ENCODE measurements at places on chromosomes 1 and 21.

DNA sequence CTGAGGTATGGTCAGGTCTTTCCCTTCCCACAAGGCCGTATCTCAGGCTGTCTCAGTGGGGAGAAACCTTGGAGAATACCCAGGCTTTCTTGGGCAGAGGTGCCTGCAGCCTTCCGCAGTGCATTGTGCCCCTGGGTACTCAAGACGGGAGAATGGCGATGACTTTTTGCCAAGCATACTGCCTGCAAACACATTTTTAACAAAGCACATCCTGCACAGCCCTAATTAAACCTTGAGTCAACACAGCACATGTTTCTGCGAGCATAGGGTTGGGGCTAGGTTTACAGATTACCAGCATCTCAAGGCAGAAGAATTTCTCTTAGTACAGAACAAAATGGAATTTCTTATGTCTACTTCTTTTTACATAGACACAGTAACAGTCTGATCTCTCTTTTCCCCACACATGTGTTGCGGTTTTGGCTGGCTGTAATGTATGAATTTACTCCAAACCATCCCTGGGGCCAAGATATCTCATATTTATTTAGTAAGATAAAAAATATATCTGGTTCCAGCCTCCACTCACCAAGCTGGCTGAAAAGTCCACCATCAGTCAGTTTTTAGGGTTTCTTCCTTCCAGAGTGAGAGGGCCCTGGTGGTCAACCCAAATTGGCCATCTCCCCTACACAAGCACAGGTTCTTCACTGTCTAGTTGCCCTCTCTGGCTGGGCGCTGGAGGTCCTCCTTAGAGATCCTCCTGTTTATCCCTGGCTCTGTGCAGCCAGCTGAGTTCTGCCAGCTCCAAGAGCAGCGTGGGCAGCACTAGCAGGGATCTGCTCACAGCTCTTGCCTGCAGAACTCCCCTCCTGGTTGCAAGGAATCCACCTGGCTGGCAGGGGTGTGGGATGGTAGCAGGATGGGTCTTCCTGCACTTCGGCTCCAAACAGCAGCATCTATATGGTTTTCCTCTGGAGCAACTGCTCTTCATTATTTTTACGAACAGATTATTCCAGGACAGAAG, 2.6 kb downstream of the FAAH start:
- no peak for DNase-seq

- peak; percentile 14 for DNase-seq
Measured at GRCh38 chr1:51168266-51168845, 66.3 kb downstream of the C1orf185 start.

GRCh38 chr1:202754293-202754692, 44.0 kb upstream of the SYT2 start:
- DNase-seq: no peak

- DNase-seq: peak; percentile 47
Measured at GRCh38 chr1:27348861-27349783, 7.3 kb downstream of the SYTL1 start.

GRCh38 chr1:224427346-224427745, 7.3 kb downstream of the WDR26 start:
- DNase-seq: peak; percentile 89

DNA sequence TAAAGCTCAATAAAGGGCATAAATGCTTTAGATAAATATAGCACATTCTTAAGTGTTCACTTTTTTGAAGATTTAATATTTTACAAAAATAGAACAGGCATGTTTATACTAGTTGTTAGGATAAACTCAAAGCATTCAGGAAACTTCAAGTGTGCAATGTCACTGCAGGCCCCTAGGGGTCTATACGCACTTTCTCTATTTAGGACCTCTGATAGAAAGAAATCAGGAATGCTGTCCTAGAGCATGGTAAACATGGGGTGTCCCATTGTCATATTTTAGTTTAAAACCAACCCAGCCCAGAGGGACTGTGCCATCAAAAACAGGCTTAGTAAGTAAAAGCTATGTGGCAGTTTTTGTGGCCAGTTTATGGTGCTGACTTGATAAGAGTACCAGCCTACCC, 102.2 kb downstream of the BARHL2 start:
- DNase-seq: peak; percentile 8

DNA sequence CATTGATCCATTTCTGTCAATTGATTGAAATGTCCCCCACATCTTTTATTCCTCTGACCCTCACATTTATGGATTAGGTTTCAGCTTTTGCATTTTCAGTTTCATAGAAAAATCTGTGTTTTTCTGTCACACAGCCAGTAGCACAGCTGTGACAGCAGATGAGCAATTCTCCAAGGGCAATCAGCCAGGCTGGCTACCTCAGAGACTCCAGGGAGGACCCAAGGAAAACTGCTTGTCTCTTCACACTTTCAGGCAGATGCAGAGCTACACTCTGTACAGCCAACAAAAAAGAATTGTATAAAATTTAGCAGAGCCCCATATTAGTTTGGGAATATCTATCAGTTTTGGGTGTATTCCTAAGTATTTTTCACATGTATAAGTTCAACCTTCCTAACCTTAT, 257.2 kb downstream of the LRRC7 start:
- peak; percentile 66 for DNase-seq

DNA sequence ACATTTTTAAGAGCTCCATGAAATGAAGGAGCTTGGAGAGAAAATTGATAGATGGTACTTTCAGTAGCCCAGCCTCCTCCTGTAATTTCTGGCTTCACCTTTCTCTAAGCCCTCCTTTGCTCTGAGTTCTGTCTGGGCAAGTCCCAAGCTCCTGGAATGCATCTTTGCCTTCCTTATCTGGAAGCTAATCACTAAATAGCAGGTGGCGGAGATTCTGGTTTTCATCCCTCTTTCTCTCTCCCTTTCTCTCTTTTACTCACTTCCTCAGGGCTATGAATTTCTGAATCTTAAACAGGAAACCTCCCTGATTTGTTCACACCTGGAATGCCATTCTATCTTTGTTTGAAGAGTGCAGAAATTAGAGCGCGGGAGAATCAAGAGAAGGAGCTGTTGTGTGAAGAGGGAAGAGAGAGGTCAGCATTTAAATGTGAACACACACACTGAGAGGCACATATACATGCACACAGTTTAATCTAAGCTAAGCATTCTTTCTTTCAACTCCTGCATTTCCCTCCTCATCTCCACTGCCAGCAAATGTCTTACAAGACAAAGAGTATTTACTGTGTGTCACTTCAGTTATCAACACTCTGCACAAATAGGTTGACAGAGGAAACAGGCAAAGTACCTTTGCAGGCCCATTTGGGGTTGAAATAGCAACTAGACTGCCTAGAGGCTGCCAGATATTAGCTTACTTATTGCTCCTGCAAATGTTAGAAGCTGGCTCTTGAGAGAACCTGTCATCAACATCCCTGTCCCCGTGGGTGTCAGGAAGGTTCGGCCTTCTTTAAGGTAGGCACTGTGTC, 199.4 kb upstream of the CAMK1G start:
- DNase-seq: no peak

DNA sequence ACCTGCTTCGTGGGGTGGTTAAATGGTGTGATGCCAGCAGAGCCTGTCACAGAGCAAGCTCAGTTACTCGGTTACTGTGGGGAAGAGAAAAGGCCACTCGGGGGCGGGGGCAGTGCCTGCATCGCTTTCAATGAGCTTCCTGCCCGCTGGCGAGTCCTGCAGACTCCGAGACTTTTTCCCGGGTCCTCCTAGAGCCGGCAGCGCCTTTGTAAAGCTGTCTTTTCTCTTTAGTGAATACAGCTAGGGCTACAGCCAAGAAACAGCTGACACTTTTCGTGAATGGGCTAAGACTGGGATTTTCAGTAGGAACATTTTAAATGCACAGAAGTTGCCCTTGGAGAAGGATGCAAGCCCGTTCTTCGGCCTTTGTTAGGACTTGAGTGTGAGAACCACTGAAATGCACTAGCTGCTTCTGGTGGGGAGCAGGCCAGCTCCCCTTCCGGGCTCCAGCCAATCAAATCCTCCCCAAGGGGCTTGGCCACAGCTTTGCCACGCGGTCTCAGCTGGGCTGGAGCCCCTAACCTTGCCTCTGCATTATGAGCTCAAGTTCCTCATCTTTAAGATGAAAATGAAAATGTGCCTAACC, 23.4 kb upstream of the EFHD2 start:
- peak; percentile 60 for DNase-seq

DNA sequence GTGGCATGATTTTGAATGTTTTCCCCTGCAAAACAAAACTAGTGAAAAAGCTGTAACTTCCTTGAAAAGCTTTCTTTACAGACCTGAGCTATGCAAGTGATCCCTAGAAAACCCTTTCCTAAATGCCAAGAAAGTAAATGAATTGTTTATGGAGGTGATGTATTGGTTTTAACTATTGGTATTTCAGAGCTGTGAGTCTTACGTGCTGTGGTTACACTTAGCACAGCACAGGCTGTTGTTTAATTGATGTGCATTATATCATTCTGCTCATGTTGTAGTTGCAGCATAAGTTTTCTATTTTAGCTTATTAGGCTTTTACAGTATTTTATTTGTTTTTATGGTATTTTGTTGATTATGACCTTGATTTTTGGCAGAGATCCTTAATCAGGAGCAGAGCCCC, 74.1 kb upstream of the DYNLT5 start:
- DNase-seq: no peak

DNA sequence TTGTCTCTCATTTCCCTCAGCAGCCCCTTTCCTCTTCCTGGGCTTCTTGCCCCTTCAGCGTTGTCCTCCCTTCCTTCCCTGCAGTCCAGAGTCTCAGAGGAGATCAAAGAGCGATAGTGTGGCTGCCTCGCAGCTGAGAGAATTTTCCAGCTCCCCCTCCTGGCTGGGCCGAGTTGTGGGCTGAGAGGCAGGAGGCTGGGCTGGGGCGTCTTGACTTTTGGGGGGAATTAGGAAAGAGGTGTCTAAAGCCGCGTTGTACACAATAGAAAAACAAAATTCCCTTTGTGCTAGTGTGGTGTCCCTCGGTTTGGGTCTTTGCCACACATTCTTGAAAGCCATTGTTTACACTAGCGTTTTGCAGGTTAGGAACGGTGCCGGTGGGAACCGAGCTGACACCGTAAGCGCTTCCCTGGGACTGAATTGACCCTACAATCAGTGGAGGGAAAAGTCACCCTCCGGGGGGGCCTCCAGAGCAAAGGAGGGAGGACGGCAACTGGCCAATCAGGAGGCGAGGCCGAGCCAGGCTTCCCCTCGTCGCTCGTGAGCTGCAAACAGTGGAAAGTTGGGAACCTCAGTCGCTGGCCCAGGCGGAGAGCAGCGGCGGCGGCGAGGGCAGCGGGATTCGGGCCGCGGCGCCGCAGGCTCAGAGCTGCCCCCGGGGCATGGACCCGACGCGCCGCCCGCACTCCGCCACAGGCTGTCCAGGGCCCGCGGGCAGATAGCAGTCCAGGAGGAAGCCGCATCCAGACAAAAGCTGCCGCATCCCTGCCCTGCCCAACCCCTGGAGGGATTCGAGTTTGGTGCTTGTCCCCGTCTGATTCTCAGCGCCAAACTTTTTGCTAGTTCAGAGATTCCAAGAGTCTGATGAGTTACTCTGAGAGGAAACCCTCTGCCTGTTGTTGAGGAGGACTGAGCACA, at the start of gene HMCN1:
HMCN1 (plus strand) TSS at position 574 of the 918 bp plus-strand sequence. CDS start 389 bp downstream, outside the sequence.
- DNase-seq: peak; percentile 82

- peak; percentile 55 for DNase-seq
Measured at GRCh38 chr1:95953015-95953414, 719.0 kb downstream of the RWDD3 start.

DNA sequence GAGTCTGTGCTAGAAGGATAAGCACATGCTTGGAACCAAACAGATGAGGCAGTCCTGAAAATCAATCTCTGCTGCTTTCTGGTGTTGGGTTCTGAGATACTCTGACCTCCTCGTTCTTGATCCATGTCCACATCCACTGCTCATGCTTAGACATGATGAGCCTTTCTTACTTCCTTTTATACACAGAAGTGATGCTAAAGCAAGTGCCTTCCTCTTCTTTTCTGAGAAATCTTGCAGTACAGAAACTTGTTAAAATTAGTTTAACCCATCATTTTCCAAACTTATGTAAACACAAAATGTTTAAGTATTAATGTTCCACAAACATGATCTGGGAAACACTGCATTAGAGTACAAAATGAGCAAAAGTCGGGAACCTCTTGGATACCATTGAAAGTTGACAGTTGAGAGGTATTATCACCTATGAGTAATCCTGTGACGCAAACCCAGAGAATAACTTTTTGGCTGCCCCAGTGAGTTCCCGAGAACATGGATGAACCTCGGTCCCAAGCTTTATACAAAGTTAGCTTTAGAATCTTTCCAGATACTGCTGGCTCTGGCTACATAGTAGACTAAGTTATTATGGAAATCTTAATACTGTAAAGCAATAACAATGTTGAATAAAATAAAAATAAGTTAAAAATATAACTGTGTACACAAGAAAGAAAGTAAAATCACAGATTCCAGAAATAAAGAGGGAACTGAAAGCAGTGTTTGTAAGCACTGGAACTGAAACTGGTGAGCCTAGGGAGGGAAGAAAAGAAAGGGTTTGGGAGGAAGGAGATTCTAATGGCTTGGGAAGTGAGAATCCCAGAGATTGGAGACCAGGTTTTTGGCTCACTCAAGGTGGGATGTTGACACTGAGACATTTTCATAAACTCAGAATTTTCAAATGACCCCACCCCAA, 429.3 kb upstream of the RUNX1 start:
- DNase-seq: no peak

Measured in GM23248 (cell line).